CD8-positive, alpha-beta memory T cell (primary cell): ENCODE measurements at places on chromosomes 5 and 9.

- no peak for DNase-seq
These were observed 132.7 kb upstream of the SLC12A2 start for GRCh38 chr5:127950707-127951391.

DNA sequence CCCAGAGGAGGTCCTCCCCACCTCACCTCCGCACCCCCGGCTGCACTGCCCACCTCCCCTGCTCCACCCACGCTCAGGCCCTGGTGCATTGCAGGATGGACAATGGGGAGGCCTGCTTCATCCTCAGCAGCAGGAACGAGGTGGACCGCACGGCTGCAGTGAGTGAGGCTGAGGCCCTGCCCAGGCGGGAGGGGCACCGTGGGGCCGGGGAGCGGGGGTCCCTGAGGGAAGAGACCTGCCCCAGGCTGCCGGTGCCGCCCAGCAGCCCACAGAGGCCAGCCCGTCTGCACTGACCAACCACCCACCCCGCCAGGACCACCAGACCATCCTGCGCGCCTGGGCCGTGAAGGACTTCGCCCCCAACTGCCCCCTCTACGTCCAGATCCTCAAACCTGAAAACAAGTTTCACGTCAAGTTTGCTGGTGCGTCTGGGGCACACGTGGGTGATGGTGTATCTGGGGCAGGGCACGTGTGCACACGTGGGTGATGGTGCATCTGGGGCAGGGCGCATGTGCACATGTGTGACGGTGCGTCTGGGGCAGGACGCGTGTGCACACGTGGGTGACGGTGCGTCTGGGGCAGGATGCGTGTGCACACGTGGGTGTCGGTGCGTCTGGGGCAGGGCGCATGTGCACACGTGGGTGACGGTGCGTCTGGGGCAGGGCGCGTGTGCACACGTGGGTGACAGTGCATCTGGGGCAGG, 66.7 kb downstream of the KCNT1 start:
- DNase-seq: no peak

- DNase-seq: no peak
These were observed 54.5 kb downstream of the GABBR2 start for GRCh38 chr9:98654247-98654646.

DNA sequence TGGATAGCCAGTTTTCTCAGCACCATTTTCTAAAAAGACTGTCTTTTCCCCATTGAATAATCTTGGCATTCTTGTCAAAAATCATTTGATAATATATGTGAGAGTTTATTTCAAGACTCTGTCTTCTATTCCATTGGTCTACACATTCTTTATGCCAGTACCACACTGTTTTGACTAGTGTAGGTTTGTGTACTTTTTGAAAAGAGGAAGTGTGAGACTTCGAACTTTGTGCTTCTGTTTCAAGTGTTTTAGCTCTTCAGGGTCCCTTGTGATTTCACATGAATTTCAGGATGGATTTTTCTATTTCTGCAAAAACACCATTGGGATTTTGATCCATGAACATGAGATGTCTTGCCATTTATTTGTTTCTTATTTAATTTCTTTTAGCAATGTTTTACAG, 78.5 kb upstream of the ALDH1A1 start:
- DNase-seq: no peak

DNA sequence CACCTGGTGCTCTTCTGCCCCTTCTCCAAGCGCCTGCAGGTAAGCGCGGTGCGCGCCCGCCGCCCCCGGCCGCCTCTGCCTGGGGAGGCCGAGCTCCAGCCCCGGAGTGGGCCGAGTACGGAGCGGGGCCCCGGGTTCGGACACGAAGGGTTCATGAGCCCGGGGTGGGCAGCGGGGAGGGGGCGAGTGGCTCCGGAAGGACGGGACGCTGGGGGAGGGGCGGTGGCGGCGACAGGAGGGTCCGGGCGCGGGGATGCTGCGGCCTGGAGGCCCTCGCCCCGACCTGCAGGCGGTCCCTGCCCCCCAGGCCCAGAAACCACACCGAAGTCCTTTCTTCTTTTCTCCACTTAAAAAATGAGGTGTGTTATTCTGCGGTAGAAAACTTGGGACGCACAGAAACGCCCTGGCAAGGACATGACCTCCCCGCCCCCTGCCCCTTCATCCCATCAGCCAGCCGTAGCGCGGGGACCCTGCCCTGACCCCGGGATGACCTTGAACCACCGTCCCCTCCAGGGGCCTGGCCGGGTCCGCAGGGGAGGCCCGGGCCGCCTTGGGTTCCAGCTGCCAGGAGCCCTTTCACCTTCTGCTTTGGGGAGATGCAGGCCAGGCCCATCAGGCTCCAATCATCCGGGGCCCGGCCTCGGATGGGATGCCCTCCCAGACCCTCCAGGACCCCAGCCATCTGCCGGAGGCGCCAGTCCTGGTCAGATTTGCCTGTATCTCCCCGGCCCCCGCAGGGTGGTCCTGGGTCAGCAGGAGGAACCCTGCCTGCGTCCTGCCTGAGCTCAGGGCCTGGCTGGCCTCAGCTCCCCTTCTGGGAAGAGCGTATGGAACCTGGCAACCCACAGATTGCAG, 545 bp downstream of the DIPK1B start:
- no peak for DNase-seq

DNA sequence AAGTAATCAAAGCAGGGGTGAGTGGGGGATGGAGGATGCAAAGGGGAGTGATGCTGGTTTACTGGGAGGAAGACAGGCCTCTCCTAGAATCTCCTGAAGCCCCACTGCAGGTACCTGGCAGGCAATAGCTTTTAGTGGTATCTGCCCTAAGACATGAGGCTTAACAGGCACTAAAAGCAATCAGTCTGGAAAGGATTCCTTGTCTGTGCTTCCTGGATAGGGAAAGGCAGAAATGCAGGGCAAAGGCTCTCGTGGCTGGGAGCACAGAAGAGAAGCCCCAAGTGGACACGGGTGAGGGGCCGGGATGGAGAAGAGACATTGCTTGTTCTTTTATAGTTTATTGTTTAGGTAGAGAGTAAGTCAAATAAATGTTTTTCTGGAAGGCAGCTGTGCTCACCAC, 40.1 kb downstream of the CCNJL start:
- no peak for DNase-seq

GRCh38 chr5:130720355-130720754, 444.7 kb downstream of the HINT1 start:
- no peak for DNase-seq

- no peak for DNase-seq
These were observed 47.5 kb upstream of the SH3PXD2B start for GRCh38 chr5:172501708-172502320.

DNA sequence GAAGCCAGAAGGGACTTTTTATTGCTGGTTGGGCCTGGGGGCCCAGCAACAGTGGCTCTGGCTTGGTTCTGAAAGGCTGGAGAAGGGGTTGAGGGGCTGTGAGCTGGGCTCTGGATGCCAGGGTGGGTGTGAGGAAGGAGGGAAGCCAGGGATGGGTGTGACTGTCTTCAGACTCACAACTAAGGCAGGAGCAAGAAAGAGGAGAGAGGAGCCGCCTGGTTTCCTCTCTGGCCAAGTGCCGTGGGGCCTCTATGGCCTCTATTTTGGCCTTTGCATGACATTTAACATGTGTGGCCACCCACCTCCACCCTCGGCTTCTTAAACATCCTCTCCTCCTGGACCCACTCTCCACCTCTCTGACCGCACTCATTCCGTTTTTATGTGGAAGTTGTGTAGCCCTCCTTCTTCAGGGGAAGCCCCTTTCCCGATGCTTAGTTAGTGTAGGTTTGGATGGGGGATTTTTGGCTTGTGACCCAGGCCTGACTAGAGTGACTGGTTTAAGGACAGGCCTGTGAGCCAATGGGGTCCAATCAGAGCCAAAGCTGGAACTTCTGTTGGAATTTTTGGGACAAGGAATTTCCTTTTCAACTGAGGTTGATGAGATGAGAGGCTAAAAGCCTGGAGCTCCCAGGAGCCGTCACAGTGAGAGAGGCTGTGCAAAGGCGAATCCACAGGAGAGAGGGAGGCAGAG, 517.8 kb downstream of the CCDC171 start:
- DNase-seq: no peak

GRCh38 chr5:177049285-177049684, 26.8 kb downstream of the ZNF346 start:
- no peak for DNase-seq

DNA sequence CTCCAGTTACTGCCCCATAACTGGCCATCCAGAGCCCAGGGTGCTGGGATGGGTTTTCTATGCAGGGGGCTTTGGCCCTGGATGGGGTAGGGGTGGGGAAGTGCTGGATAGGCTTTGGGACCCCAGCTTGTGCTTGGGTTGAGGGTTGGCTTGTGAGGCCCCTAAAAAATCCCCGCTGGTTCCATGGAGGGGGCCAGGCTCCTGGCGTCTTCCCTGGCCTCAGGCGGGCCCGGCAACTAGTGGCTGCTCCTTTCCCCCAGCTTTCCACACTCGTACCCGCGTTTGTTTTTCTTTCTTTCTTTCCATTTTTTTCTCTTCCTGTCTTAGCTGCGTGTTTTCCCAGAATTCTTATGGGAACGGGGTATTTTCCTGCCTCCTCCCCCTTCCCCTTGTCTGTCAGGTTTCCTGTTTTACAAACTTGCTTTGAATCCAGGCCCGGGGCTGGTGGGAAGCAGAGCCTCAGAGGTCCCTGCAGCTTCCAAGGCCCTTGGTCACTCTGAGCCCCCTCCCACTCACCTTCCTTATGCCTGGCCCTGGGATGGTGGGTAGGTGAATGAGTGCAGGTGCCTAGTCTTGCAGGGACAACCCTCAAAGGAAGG, 40.2 kb downstream of the RGS3 start:
- DNase-seq: no peak

DNA sequence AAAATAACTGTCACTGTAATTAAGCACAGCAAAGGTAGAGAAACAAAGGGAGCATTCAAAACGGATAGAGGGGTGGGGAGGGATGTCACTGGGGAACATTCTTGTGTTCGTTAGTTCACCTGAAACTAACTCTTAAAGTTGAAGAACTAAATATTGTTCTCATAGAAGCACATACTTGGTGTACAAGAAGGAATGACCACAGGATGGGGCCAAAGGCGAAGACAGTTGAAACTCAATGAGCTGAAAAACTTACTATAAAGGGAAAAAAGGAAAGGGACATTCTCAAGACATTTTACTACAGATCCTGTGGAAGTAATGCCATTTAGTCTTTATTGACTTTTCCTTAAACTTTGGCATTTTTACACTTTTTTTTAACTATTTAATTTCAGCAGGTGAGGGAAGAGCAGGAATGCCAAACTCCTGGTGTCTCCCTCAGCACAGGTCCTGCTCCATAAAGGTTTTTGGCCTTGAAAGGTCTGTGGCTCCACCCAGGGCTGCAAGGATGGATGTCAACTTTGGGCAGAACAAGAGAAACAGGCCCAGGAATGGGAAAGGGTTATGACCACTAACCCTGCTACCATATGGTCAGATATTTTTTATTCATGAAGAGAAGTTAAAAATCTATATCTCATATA, 197.6 kb upstream of the RASA1 start:
- DNase-seq: no peak

GRCh38 chr5:80921026-80921425, 39.1 kb upstream of the RASGRF2 start:
- DNase-seq: no peak

GRCh38 chr5:94627191-94627590, 8.7 kb downstream of the SLF1 start:
- DNase-seq: no peak

- DNase-seq: no peak
These were observed 130.8 kb downstream of the ZNF354C start for GRCh38 chr5:179190851-179191505.

GRCh38 chr9:34522091-34522887, 501 bp downstream of the ENHO start:
- DNase-seq: no peak

DNA sequence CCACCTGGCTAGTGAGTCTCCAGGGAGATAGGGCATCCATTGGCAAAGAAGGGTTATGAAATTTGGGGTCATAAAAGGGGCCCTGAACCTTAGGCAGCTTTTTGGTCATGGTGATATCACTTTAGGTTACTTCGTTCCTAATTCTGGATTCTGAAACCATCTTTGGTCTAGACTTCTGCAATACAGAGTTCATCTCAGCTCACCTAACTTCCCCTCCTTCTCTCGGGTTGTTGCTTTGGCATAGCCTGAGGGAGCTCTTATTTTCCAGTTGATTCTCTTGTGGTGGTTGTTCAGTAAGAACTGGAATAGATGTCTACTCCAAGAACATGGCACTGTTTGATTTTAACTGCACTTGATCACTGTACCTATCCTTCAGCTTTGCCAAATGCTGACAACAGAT, 148.9 kb upstream of the RUSC2 start:
- DNase-seq: no peak

GRCh38 chr5:87120518-87121303, 147.0 kb upstream of the RASA1 start:
- no peak for DNase-seq
